GM12878 (cell line): ENCODE measurements at places on chromosomes 1 and 21. TPM values are rescaled to one million over a fixed set of nuclear protein-coding genes. Genes with fewer than 3 reads are reported as not detected.

DNA sequence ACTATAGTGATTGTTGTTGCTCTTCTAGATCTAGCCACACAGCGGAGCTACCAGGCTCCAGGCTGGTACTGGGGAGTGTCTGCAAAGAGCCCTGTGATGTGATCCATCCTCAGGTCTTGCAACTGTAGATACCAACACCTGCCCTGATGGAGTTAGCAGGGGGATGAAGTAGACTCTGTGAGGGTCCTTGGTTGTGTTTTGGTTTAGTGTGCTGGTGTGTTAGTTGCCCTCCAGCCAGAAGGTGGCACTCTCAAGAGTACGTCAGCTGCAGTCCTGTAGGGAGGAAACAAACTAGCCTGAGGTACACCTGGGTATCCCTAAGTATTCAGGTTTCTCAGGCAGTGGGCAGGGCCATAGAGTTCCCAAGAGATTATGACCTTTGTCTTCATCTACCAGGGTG lies 81.2 kb upstream of the TMPRSS2 start:
- DNase-seq = no peak

OR2T33 gene
- polyA plus RNA-seq = not detected in 2 replicates

GRCh38 chr1:187566354-187566753 lies 737.6 kb downstream of the PLA2G4A start:
- DNase-seq = no peak

- no peak for DNase-seq
These were observed 3.3 kb upstream of the HNRNPCL1 start for GRCh38 chr1:12851779-12852178.

- DNase-seq = no peak
These were observed 4.2 kb upstream of the RAP1GAP start for GRCh38 chr1:21673277-21673780.

GRCh38 chr1:179591592-179592580 lies at the start of gene TDRD5:
TDRD5 (plus strand) TSS chr1:179591832; CDS start chr1:179592616, 784 bp downstream.
- DNase-seq = no peak

ANKRD65 gene
- 1.8 and 2.5 TPM in 2 replicates for polyA plus RNA-seq

GRCh38 chr1:3912809-3913685 lies 13.0 kb upstream of the C1orf174 start:
- no peak for DNase-seq

MOB3C gene
- 4.7 and 5.9 TPM in 2 replicates for polyA plus RNA-seq
